ENCODE measurements at places on chromosomes 5 and 9.
A peak's percentile ranks its signal among the peaks of the same experiment; 100 is the strongest.

DNA sequence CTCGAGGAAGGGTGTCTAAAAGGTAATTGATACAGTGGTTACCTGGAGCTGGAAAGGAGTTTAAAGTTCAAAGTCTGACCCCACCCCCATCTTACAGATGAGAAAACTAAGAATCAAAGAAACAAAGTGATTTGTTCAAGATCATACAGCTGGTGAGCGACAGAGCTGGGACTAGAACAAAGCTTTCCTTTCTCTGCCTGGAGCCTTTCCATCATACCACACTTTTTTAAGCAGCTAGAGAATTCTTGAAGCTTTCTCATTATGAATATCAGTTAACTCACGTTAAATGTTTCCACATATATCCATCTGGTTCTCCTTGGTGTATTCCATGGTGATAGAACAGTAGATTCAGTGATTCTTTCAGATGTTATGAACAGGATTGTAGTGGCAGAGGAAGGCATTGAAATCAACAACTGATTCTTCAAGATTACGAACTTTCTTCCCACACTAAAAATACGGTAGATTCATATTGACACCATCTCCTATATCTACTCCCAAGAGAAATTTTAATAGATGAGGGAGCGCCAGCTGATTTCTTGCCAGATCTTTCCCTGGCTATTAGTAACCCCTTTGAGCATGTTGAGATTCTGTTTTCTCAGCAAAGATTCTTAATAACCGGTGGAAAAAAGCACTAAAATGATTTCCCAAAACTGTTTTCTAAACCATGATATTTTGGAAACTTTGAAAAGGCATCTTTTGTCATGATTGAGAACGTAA lies 233.7 kb downstream of the ADAMTSL1 start:
- no peak for DNase-seq

DNA sequence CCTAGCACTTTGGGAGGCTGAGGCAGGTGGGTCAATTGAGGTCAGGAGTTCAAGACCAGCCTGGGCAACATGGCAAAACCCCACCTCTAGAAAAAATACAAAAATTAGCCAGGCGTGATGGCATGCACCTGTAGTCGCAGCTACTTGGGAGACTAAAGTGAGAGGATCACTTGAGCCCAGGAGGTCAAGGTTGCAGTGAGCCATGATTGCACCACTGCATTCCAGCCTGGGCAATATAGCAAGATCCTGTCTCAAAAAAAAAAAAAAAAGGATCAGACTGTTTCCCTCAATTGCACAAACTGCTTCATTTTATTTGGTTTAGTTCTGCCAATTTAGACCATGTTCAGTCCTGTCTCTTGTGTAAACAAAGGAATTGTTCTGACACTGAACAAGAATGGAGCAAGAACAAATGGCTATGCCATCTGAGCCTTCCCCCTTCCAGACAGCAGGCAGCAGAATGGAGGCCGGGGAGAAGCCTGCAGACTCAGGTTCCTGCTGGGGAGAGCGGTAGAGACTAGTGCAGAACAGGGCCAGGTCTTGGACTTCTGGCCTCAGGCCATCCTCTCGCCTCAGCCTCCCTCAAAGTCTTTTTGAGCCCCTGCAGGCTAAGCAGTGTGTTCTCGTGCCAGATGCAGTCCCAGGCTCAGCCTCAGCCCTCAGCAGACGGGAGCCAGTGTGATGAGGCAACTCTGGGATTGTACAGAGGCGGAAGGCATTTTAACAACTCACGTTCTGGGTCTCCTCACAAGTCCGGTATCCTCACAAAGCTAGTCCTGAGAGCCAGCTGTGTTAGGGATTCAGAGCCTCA lies 18.2 kb downstream of the HNRNPH1 start:
- DNase-seq, result no peak

DNA sequence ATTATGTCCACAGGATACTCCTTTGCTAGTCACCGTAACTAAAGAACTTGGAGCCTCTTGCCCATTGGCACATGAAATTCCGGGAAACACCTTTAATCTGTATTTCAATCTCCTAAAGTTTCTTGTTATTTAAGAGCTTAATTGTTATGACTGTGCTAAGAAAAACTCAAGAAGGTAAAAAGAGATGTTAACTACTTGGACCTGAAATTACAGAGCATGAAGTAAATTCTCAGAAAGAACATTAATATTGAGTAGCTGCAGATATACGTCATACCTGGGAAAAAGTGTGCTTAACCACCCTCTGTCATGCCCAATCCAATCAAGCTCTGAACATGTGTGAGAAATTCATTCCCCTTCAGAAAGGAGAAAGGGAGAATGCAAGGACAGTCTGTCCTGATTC lies 394.9 kb upstream of the PTGER4 start:
- DNase-seq, result no peak

- DNase-seq, result no peak
These were observed 45.6 kb downstream of the APTX start for GRCh38 chr9:32955655-32956478.

DNA sequence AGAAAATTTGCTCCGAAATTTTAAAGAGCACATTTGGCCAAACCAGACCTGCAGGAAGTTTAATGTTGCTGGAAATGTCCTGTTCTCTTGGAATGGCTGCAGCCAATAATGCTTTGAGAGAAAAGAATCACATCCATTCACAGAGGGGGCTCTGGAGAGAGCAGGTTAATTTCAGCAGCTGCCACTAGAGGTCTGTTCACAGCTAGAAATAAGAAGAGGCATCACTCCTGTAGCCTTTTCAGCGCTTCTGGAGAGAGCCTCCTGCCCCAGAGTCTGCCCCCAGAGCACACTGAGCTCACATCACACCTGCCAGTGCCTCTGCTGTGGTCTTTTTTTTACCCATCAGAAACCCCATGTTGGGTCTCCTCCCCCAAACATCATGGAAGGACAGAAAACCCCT lies 124.8 kb upstream of the RAD23B start:
- peak; percentile 39 for DNase-seq

DNA sequence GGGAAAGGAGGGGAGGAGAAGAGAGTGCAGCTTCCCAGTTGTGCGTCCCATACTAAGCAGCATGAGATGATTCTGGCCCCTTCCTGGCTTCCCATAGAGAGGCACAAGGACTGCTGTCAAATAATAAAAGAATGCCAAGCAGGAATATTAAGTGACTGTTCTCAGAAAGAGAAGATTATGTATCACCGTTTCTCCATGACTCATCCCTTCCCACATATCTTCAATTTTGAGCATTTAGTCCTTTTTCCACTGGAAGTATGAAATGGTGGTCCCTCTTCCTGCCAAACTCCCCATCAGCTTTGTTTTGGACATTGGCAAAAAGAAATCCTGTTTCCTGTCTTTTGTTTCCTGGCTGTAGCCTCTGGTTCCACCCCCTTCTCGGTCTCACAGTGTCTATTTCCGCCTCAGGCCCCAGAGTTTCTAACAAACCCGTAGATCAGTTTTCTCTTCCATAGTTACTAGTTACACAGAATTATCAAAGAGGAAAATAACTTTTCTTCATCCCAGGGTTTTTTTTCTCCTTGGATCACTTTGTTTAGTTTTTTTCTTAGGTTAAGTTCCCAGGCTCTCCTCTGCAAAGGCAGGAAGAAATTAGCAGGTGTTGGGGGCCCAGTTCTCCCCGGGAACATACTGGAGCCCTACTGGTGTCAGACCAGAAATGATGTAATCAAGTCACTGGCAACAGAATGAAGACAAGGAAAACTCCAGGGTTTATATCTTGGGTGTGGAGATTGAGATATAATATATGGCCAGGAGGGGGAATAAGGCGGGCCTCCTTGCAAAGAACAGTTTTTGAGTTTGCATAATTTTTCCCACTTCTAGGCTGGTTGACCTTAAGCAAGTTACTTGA lies 26.4 kb upstream of the ARHGAP26 start:
- no peak for DNase-seq

GRCh38 chr5:42919600-42919999 lies 107.9 kb upstream of the SELENOP start:
- no peak for DNase-seq

DNA sequence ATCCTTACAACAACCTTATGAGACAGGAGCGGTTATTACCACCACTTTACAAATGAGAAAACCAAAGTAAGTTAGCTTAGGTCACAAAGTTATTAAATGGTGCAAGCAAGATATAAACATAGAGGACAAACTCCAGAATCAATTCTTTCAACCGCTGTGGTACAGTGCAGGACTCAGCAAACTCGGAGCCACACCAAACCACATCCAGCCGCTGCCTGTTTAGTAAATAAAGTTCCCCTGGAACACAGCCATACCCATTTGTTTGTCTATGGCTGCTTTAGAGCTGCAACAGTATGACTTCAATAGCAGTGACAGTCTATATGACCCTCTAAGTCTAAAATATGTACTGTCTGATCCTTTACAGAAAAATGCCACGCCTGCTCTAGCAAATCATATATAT lies 1567.2 kb upstream of the WWC1 start:
- no peak for DNase-seq

DNA sequence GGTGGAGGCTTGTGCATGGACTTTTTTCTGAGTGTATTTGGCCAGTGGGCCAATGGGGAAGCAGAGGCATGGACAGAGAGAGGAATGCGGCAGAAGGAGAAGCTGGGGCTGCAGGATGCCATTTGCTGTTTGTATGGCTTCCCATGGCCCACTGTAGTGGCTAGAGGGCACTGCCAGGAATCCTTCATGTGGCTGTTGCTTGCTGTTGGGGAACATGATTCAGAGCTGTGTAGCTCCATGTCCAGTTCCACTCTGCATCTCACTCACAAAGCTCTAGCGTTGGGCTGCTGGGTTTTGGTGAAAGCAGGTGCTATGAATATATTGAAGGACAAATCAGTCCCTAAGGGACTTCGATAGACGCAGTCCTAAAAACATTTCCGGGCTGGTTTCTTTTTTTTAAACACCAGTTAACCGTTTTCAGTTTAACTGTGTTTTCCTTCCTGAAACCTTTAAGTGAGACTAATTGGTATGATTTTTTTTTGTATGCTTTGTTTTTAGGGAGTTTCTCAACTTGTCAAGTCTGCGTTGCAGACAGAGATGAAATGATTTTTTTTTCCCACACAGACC lies 51.3 kb downstream of the SLC22A5 start:
- DNase-seq, result peak; percentile 92

- DNase-seq, result no peak
These were observed 75.9 kb downstream of the RAD23B start for GRCh38 chr9:107358986-107359385.

- no peak for DNase-seq
These were observed 38.5 kb upstream of the SLC44A1 start for GRCh38 chr9:105205787-105206495.

- DNase-seq, result no peak
These were observed 8.8 kb downstream of the BBLN start for GRCh38 chr9:128168731-128169308.

GRCh38 chr9:16976427-16976826 lies 106.0 kb upstream of the BNC2 start:
- no peak for DNase-seq

DNA sequence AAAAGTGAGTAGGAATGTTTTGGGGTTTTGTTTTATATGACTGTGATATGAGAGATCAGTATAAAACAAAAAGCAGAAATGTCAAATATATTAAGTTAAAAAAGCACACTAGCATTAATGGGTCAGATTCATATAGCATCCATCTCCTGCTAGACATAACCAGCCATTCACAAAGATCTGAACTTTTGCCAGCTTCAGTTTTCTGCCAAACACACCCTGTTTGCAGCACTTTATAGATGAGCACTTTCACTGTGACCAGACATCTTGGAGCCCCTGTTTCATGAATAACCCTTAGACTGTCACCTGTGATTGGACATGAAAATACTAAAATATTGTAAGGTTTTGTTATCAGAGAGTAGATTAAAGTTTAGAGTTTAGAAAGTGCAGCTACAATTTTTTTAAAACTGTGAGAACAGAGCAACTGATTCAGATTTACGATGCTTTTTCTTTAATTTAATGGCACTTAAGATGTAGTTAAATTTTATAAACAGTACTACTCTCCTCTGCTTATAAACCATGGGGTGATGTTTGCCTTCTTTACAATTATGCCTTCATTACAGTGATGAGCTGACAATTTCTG lies 142.6 kb downstream of the KCTD16 start:
- no peak for DNase-seq

- no peak for DNase-seq
These were observed 51.6 kb downstream of the SLC1A1 start for GRCh38 chr9:4541856-4542255.

DNA sequence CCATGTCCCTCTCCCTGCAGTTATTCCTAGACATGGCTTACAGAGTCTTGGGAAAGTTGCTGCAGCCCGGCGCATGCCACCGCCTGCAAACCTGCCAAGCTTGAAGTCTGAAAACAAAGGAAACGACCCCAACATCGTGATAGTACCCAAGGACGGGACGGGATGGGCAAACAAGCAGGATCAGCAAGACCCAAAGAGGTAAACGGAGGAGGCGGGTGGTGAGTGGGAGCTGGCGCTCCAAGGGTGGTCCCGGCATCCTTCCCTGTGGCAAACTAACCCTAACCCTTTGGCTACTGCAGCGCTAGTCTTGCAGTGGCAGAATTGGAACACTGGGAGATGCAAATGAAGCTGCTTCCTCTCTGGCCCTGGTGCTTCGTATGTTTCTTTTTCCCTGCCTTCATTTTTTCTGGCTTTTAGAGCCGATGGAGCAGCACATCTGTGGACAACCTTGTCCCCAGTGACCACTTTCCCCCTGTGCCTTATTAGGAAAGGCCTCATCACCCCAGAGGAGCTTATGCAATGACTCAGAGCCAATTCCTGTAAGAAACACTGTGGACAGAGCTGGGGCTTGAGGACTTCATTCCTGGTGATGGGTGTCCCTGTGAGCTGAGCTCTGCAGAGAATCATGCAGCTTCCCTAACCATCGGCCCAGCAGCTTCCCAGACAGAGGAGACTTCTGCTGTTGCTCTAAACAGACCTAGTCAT lies 38.9 kb downstream of the PRRC2B start:
- DNase-seq, result no peak

DNA sequence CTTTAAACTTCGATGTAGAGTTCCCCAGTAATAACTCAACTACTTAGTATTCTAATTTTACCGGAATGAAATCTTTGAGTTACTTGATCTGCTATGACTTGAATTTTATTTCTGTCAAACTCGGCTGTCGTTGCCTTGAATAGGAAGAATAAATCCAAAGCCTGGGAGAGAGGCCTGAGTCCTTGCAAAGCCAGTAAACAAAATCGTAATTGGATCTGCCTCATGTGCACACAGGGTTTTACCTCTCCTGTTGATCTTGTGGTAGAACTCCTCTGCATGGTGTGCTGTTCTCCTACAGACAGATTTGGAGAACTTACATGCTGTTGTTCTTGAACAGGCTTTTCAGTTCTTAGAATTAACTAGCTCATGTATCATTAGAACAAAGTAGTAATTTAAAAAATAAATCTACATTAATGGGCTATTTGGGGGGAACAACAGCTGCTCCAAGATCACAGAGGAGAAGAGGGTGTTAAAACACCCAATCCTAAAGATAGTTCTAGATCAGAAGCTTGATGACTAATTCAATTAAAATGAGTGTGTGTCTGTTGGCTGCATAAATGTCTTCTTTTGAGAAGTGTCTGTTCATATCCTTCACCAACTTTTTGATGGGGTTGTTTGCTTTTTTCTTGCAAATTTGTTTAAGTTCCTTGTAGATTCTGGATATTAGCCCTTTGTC lies 28.9 kb downstream of the HSPB3 start:
- no peak for DNase-seq

- DNase-seq, result no peak
These were observed 2.9 kb downstream of the HTR1A start for GRCh38 chr5:63959177-63959982.

GRCh38 chr5:154190595-154191304 lies at the start of gene GALNT10:
GALNT10 (plus strand) TSS chr5:154190733; CDS start chr5:154190867, 134 bp downstream.
- DNase-seq, result peak; percentile 66

All from NAMALWA (cell line).